Left renal cortex interstitium (tissue), 4 donors: ENCODE measurements at places on chromosomes 5 and 9. TPM values are rescaled to one million over a fixed set of nuclear protein-coding genes. Genes with fewer than 3 reads are reported as not detected.

GRCh38 chr5:147805030-147805454 lies 22.5 kb upstream of the JAKMIP2 start:
- DNase-seq = no peak

- no peak for DNase-seq
Measured at GRCh38 chr5:107129051-107129450, 541.7 kb downstream of the EFNA5 start.

DNA sequence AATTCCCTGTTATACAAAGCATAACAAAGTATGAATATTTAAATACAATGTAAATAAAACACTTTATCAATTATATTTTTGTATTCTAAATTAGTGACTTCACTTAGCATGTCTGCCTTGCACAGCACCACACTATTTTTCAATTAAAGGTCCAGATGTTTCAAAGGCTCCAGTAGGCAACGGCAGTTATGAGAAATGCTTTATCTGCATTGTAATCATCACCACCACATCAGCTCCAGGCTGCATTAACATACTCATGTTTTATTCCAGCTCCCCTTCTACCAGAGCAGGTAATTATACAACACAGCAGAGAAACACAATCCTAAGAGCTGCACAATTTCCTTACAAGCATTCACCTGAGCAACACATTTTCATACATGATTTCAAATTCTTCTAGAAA lies 102.8 kb downstream of the MAPKAP1 start:
- no peak for DNase-seq

DNA sequence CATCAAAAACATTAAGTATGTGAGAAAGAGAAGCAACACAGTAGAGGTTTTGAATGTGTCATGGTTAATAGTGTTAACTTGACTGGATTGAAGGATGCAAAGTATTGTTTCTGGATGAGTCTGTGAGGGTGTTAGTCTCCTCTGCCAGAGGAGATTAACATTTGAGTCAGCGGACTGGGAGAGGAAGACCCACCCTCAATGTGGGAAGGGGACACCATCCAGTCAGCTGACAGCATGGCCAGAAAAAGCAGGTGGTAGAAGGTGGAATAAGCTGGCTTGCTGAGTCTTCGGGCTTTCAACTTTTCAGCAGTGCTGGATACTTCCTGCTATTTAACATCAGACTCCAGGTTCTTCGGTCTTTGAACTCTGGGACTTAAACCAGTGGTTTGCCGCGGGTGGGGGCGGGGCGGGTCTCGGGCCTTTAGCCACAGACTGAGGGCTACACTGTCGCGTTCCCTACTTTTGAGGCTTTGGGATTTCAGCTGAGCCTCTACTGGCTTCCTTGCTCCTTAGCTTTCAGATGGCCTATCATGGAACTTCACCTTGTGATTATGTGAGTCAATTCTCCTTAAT lies 309.9 kb upstream of the ST8SIA4 start:
- no peak for DNase-seq

ADGRV1 gene
- 10.7 TPM for polyA plus RNA-seq

NR5A1 gene
- not detected for polyA plus RNA-seq

KIF4B gene
- 0.18 TPM for polyA plus RNA-seq
